ENCODE measurements at places on chromosomes 5 and 9. TPM values are rescaled to one million over a fixed set of nuclear protein-coding genes. Genes with fewer than 3 reads are reported as not detected.

DNA sequence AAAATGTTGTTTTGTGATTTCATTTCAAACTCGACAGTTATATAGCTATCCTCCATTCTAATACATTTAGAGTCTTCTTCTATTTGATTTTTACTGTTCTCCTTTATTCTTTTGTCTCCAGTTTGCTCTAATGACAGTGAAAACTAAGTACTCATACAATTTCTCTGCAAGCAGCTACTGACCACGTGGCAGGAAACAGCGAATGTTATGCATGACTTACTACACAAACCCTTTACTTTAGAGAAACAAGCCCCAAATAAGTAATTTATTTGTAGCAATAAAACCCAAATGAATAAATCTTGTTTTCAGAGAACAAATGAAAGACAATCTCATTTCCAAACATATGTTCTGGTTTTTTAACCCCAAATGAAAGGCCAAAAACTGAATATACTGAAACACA is 41.9 kb downstream of the CDH6 start:
- no peak overlapping the region for H3K27ac ChIP-seq
- DNase-seq = no peak
- H3K4me1 ChIP-seq = no peaks in the 10 kb centered on the region
- no peak overlapping the region for H3K4me3 ChIP-seq

GRCh38 chr5:124637011-124637410 is 109.4 kb downstream of the ZNF608 start:
- no peak overlapping the region for H3K4me3 ChIP-seq
- H3K27me3 ChIP-seq = peaks cover 23% of the 10 kb centered on the region

INSL6 gene
- total RNA-seq = not detected

COL27A1 gene
- total RNA-seq = 1.9 TPM

ANKRD18B gene
- not detected for total RNA-seq

DNA sequence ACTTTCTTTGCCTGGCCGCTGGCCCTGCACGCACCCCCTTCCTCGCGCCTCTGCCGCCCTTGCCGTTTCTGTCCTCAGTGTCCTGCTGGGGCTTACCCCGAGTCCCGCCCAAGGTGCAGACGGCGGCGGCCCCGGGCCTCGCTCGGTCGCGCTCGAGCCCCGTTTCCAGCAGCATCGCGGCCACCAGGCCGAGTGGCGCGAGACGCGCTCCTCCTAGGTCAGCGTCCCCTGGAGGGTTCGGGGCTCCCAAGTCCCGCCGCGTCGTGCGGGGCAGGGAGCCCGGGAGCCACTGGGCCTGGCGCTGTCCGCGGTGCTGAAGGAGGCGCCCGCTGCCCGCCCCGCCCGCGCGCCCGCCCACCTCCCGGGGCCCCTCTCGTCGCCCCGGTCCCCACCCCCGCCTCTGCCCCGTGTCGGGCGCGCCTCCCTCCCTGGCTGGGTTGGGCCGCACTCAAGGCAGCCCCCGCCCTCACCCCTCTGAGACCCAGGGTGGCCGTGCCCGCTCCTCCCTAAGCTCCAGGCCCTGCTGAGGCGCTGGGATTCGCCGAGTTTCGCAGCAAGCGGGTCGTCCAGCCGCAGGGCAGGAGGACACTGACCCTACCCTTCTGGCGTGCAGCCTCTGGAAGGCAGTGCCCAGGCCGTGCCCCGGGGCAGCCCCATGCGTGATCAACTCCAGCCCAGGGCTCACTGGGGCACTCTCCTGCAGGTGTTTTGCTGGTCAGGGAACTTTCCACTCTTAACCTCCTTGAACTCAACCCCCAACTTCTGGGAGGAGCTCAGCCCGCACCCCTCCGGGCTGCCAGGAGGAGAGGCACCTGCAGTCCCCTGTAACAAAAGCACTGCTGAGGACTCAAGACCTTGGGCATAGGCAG is at the start of gene LHX3:
TSS of gene LHX3 (minus strand) at position 291 of the 869 bp plus-strand sequence. CDS start at position 175, 116 bp downstream.
- DNase-seq = peak; percentile 75
- H3K4me1 ChIP-seq = no peaks in the 10 kb centered on the region
- peaks cover 28% of the 10 kb centered on the region for H3K27me3 ChIP-seq
